ENCODE measurements at places on chromosomes 4 and X.

GRCh38 chr4:45636175-45636574 lies 487.7 kb downstream of the GABRG1 start:
- DNase-seq = no peak

- DNase-seq = no peak
These were observed 59.0 kb downstream of the AFAP1 start for GRCh38 chr4:7880683-7881082.

- DNase-seq = no peak
These were observed 26.7 kb downstream of the OTC start for GRCh38 chrX:38379088-38379487.

- no peak for DNase-seq
These were observed 78.0 kb downstream of the NSUN7 start for GRCh38 chr4:40827758-40828157.

DNA sequence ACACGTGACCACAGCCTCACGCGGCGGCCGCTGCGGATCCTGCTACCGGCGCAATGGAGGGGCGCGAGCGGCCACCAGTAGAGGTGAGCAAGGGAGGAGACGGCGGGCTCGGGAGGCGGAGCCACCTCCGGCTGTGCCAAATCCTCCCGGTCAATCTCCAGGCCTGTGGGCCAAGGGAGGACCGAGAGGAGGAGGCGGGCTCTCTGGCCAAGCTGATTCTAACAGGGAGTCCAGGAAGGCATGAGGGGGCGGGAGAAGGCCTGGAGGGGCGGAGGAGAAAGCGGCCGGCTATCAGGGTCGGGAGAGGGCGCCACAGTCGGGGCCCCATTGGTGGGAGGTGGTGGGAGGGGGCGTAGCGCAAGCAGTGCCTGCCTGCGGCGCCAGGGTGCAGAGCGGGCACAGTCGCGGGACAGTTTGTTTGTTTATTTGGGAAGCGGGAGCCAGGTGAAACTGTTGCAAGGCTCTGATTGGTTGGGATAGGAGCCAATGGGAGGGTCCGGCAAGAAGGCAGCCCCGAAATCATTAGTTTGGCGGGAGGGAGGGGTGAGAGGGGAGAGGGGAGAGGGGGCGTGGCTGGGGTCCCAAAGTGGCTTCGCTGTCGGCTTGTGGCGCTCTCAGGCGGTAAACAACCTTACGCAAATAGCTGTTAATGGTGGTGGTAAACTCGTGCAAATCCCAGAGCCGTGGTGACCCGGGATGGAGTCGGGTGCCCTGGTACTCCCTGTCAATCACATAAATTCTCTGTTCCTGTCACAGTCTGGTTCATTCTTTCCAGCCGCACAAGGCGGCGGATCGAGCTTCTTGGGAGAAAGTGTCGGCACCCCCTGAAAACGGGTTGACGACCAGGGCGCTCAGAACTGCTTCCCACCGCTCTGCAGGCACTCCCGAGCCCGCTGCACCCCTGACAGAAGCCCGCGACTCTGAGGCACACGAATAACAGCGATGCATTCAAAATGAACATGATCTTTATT lies at the start of gene IRS4:
TSS of gene IRS4 (minus strand) at position 55 of the 971 bp plus-strand sequence.
- no peak for DNase-seq

GRCh38 chr4:115113506-115114106 lies at the start of gene NDST4:
NDST4 (minus strand) TSS chr4:115113620; CDS start chr4:115077036, 36,584 bp downstream.
- no peak for DNase-seq

GRCh38 chrX:1265086-1265485 lies 3.5 kb upstream of the CSF2RA start:
- DNase-seq = no peak

DNA sequence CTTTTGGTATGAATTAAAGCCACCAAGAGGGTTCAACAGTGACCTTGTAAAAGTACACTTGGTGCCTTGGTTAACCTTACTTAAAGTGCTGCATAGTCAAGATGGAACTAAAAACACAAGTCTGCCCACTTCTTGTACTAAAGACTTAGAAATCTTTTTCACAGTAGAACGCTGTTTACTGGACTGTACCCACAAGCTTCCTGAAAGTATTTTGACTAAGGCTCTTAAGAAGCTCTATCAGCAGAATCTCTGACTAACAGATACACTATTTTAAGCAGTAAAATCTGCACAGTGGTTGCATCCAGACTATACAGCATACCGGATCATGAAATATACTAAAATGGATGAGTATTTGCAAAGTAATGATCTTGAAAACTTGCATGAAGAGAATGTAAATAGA lies 7.2 kb downstream of the RAB28 start:
- DNase-seq = no peak

- DNase-seq = no peak
These were observed 25.2 kb upstream of the GLOD5 start for GRCh38 chrX:48736303-48736702.

DNA sequence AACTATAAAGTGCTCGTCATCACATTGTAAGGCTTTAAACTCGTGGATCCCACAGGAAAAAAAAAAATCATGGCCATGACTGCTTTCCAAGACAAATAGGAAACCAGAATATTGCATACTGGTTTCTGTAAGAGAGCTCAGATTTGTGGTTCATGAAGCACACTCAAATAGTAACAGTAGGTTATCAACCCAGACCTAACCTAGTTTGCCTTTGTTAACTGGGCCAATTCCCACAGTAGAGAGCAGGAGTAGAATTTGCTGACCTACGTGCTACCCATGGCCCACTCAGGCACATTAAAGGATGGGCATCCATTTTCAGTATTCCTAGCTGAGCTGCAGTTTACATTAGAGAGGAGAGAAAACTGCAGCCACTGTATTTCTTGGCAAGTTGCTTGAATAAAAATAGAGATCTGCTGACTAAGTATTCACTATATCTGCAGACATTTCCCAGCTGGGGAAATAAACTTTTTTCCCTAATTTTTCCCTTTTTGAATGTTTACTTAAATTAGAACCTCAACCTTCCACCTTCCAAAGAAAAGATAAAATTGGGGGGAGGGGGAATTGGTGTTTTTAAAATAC lies 218.5 kb downstream of the SPANXN3 start:
- no peak for DNase-seq

- no peak for DNase-seq
These were observed 63.9 kb downstream of the USP26 start for GRCh38 chrX:133033010-133033409.

DNA sequence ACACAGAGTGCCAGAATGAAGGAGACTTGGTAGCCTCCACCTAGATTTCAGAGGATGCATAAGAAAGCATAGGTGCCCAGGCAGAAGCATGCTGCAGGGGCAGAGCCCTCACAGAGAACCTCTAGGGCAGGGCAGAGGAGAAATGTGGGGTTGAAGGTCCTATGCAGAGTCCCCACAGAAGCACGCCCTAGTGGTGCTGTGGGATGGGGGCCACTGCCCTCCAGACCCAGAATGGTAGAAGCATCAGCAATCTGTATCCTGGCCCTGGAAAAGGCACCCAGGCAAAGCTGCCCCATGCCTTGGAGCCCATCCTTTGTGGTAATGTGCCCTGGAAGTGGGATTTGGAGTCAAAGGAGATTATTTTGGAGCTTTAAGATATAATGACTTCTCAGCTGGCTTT lies 992.9 kb upstream of the PABPC4L start:
- DNase-seq = no peak

- DNase-seq = no peak
These were observed 99.5 kb downstream of the PPP2R2C start for GRCh38 chr4:6372649-6373525.

DNA sequence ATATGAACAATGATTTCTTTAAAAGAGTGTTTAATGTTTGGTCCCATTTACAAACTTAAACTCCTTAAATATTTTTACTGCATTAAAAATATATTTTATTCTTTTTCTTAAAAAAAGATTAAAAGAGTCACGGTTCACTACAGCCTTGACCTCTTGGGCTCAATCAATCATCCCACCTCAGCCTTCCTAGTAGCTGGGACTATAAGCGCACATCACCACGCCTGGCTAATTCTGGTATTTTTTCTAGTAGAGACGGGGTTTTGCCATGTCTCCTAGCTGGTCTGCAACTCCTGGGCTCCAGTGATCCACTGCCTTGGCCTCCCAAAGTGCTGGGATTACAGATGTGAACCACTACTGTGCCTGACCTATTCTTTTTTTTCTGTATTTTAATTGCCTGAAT lies 104.7 kb upstream of the TLR2 start:
- DNase-seq = no peak

Data from activated T-helper 9 cell treated with anti-CD3 and anti-CD28 coated beads, Interleukin-2, amount 50 U/mL, for 16 hours (primary cell).